H4 (cell line): ENCODE measurements at places on chromosomes 1 and 21. TPM values are rescaled to one million over a fixed set of nuclear protein-coding genes. Genes with fewer than 3 reads are reported as not detected.

The DPT gene
- 0.15 TPM in 1 of 2 replicates, not detected in the other for total RNA-seq

The OR2L8 gene
- not detected in 2 replicates for total RNA-seq

The CFHR1 gene
- total RNA-seq, result 0.39 and 0.41 TPM in 2 replicates

The NDC1 gene
- 72.1 and 89.1 TPM in 2 replicates for total RNA-seq

The NTRK1 gene
- total RNA-seq, result 0.10 TPM in 1 of 2 replicates, not detected in the other

GRCh38 chr1:20381045-20381641 is 90.5 kb downstream of the VWA5B1 start:
- DNase-seq, result no peak

DNA sequence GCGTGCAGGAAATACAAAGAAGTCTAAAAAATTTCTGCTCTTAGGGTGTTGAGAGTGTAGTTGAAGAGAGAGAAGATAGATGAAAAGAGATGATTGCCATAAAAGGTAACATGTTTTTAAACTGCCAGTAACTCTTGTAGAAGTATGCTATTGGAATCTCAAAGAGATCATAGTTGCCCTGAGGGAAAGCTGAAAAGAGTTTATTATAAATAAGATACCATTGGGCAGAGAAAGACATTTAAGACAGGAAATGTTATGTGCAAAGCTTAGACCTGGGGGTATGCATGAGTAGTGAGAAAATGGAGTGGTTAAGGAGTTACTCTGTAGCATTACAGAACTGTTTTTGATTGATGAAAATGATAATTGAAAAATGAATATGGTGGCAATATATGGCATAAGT is 17.6 kb downstream of the GABPA start:
- DNase-seq, result no peak

GRCh38 chr1:1346501-1346890 is 2.7 kb downstream of the DVL1 start:
- no peak for DNase-seq

- no peak for DNase-seq
Measured at GRCh38 chr1:91885213-91885715, 687 bp downstream of the TGFBR3 start.
